ENCODE measurements at places on chromosomes 3 and 15.
A peak's percentile ranks its signal among the peaks of the same experiment; 100 is the strongest.

DNA sequence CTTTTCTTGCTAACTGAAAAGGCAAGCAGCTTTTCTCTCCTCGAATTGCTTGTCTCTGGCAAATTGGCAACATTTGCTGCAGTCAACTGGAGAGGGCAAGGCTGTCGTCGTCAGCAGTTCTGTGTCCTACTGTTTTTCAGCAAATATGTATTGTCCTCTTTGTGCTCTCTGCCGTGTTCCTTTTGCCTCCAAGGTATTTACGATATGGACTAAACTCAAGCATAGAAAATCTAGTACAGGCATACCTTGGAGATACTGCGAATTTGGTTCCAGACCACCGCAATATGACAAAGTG, 558 bp upstream of the SLC30A4 start:
- no peak for DNase-seq

- DNase-seq = no peak
Measured at GRCh38 chr15:45637141-45637540, 2.3 kb downstream of the SQOR start.

GRCh38 chr15:89003865-89004725, 84.2 kb upstream of the ABHD2 start:
- peak; percentile 79 for DNase-seq

DNA sequence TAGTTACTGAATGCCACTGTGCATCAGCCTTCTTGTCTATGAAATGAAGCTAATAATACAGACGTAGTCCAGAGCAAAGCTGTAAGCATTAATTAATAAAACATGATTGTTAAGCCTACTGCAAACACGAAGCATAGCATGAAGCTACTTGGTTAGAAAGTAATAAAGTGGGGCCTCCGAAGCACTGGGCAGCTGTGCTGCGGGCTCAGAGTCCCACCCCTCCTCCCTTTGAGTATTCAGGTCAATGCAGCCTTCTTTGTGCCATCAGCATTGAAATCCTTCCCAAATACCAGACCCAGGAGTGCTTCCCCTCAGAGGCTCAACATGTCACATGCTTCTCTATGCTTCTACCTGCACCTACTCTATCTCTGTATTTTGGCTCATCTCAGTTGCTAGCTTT, 1112.6 kb downstream of the IGSF11 start:
- DNase-seq = no peak

- DNase-seq = no peak
Measured at GRCh38 chr15:90072978-90073640, 29.2 kb downstream of the IDH2 start.

DNA sequence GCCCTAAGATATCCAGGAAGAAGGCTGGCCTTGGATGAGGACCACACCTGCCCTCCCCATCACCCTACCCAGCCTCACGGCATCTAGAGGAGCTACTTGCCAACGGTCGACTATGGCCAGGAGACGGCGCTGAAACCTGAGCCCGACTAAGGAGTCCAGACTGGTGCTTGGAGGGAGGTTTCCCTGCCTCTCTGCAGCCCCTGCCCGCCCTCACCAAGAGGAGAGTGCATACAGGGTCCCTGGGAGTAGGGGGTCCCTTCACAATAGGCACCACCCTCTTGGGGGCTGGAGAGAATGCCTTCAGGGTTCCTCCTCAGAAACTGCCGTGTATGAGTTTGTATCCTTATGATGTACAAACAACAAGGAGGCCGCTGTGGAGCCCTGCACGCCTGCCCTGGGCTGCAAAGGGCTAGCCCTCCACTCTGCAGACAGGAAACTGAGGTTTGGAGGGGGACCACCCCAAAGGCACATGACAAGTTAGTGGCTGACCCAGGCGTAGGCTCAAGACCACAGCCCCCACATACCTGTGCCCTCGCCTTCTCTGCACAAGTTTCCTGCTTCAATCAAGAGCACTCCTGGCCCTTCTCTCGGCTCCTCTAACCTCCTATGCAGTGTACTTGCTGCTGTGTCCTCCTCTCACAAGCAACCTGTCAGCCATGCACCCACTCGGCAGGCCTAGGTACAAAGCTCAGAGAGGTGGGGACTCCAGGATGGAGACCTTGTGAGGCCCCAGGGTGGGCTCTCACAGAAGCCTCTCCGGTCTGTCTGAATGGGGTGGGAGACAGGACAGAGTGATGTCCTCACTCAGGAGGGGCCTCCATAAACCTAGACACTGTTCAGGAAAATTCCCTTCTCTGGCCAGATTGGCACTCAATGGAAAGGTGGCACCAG, 7.4 kb downstream of the KLF15 start:
- DNase-seq = no peak

DNA sequence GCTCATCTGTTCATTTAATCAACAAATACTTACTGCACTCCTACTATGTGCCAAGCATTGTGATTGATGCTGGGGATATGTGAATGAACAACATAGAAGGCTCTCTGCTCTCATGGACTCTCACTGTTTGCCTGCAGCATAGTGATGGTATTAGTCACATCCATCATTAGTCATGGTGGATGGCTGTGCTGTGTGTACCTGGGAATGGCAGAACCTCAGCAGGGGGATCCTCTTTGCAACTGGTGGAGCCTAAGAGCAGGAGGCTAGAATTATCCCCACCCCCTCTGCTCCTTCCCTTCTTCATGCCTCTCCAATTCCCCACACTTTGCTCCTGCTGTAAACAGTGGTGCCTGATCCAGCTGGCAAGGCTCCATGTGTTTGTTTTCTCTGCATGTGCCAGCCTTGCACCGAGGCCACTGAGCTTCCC, 20.5 kb downstream of the BOC start:
- DNase-seq = peak; percentile 88

GRCh38 chr3:65409176-65409569, 629.5 kb downstream of the MAGI1 start:
- no peak for DNase-seq

GRCh38 chr3:15456321-15456720, 28.9 kb downstream of the EAF1 start:
- no peak for DNase-seq

Data from cardiac fibroblast (primary cell).